ENCODE measurements at places on chromosomes 2 and 18. TPM values are rescaled to one million over a fixed set of nuclear protein-coding genes. Genes with fewer than 3 reads are reported as not detected.

GRCh38 chr18:36255072-36255698 lies 42.3 kb upstream of the FHOD3 start:
- no peak overlapping the region for H3K4me3 ChIP-seq
- no peak overlapping the region for H3K27ac ChIP-seq
- H3K36me3 ChIP-seq = peaks cover 23% of the 10 kb centered on the region
- no peak for DNase-seq
- no peaks in the 10 kb centered on the region for H3K4me1 ChIP-seq
- H3K27me3 ChIP-seq = no peaks in the 10 kb centered on the region

Gene CASP8
- total RNA-seq = 67.1 TPM

Gene PFN4
- total RNA-seq = 0.64 TPM

DNA sequence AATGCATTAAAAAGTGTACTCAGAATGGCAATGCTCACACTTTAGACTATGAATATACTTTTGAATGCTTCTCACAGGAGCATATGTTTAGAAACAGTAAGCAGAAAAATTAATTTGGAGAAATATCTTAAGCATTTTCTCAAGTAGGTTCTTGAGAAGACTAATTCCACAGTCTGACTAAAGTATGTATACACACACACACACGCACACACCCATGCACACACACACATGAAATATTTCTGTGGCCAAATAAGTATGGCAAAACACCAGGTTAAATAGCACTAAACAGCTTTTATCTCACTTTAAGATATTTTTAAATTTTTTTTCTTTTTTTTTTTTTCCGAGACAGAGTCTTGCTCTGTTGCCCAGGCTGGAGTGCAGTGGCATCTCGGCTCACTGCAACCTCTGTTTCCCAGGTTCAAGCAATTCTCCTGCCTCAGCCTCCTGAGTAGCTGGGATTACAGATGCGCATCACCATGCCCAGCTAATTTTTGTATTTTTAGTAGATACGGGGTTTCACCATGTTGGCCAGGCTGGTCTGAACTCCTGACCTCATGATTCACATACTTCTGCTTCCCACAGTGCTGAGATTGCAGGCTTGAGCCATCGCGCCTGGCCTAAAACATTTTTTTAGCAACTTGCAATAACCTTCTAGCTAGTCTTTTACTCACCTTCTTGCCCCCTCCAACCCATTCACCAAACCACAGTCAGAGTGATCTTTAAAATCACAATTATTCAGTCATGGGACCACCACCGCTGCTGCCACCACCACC lies 67.5 kb upstream of the SCG2 start:
- H3K4me1 ChIP-seq = peaks cover 10% of the 10 kb centered on the region
- H3K4me3 ChIP-seq = no peak overlapping the region
- H3K36me3 ChIP-seq = peaks cover 4% of the 10 kb centered on the region

Gene CHN1
- 1.3 TPM for total RNA-seq

GRCh38 chr2:133521146-133521745 lies 47.0 kb downstream of the NCKAP5 start:
- H3K4me1 ChIP-seq = no peaks in the 10 kb centered on the region
- no peak overlapping the region for H3K27ac ChIP-seq
- H3K27me3 ChIP-seq = no peaks in the 10 kb centered on the region
- no peak overlapping the region for H3K4me3 ChIP-seq
- no peak for DNase-seq

DNA sequence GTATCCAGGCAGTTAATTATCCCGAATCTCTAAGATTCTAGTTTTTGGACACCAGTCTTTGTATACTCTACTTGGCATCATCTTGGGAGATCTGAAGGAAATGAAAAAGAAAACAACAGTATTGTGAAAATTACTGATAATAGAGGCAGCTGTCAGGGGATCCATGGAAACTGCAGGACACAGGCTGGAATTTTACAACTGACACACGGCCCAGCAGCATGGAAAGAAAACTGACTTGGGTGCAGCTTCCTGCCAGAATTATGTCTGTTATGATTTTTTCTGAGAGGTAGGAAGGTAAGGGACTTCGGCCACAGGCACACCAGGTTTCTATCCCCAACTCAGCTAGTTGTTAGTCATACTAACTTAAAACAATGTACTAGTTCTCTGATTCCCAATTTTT lies 57.7 kb upstream of the ERBB4 start:
- peaks cover 7% of the 10 kb centered on the region for H3K4me1 ChIP-seq
- H3K36me3 ChIP-seq = no peaks in the 10 kb centered on the region
- no peak overlapping the region for H3K4me3 ChIP-seq
- no peak for DNase-seq
- no peaks in the 10 kb centered on the region for H3K27me3 ChIP-seq

DNA sequence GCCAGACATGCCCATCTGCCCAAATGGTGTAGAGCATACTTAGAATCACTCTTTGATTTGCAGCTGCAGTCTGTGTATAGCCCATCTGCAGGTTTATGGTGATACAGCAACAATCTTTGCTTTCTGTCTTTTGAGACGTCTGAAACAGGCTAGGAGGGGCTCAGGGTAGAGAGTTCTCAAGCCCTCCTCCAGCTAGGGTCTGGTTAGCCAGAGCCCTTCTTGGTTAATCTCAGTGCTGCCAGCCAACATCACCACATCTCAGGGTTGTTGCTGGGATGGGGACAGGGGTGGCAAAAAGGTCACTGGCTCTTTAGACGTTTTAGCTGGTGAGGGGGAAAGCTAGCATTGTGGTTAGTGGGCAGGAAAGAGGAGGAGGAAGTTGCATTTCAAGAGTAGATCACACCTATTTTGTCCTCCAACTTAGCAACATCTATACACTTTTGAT lies 136.6 kb upstream of the ACAA2 start:
- peaks cover 7% of the 10 kb centered on the region for H3K4me1 ChIP-seq
- H3K27me3 ChIP-seq = no peaks in the 10 kb centered on the region
- H3K4me3 ChIP-seq = no peak overlapping the region
- no peak for DNase-seq
